Activated gamma-delta T cell treated with Interleukin-2 at 50 U/mL for 16 hours (primary cell): ENCODE measurements at places on chromosomes 2 and 18.

DNA sequence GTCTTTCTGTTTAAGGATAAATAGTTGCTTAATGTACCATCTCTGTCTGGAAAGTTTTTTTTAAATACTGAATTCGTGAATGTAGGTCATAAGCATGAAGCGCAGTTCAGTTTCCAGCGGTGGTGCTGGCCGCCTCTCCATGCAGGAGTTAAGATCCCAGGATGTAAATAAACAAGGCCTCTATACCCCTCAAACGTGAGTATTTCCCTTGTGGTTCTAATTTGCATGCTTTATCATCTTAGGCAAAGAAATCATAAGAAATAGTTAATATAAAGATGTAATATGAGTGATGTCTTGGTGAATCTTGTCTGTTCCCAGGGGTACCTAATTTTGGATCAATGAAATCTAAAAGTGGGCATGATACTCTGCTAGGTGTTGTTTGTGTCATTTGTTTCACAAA lies 1.5 kb downstream of the NDC80 start:
- DNase-seq: no peak

GRCh38 chr18:8754995-8755960 lies 49.9 kb downstream of the MTCL1 start:
- DNase-seq: peak; percentile 51

GRCh38 chr2:161135951-161136593 lies 24.2 kb upstream of the TANK start:
- DNase-seq: no peak

DNA sequence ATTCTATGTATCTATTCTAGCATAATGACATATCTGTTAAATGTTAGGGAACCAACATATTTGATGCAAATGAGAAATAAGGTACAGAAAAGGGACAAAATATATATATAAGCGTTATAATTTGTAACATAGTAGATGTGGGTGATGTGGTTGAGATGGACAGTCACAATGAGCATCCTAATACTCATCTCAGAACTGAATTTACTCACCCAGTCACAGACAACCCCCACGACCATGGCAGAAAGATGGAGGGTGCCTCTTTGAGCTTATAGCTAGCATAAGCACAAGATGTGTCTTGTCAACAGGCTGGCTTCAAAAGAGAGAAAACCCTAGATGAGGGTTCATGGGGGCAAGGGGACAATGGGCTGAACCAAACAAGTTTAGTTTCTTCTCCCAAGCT lies 9.1 kb upstream of the DSG3 start:
- DNase-seq: no peak

- DNase-seq: no peak
Observed at GRCh38 chr2:200130762-200131166, 175.4 kb downstream of the MAIP1 start.

DNA sequence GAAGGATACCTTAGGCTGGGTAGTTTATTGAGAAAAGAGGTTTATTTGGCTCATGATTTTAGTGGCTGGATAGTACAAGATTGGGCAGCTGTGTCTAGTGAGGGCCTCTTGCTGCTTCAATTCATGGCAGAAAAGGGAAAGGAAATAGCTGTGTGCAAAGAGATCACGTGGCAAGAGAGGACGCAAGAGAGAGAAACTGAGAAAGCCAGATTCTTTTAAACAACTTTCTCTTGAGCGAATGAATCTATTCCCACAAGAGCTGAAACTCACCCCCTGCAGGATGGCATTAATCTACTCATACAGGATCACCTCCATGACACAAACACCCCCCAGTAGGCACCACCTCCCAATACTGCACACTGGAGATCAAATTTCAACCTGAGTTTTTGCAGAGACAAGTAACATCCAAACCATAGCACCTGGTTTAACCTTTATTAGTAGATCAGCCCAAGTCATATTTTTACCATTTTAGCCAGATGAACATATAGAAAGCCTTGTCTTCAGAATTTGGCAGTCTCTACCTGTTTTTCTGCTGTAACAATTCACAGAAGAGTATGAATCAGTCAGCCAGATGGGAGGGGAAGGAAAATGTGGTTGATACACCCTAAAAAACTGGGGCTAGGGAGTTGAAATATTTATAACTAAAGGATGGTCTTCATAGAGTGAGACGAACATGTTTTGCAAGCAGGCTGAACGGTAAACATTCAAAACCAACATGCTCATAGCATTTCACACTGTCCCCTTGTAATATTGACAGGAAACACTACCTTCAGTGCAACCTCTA lies 73.9 kb upstream of the NCKAP5 start:
- DNase-seq: no peak

DNA sequence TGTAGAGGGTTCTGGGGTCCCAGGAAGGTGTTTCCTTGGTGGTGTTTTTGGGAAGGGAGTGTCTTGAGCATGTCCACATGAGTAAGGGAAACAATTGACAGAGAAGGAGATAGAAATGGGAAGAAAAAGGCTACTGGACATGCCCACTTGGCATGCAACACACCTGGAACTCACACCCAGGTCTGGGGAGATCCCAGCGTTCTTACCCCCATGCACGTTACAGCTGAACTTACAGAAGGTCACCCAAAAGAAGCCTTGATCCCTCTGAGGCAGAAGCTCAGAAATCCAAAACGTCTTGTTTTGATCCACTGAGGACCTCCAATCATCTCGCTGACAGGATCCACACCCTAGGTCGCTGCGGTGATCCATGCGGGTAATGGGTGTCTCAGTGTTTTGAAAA lies 142.0 kb downstream of the ZNF516 start:
- DNase-seq: no peak

- no peak for DNase-seq
Observed at GRCh38 chr2:201697899-201698298, 545 bp downstream of the MPP4 start.

- DNase-seq: no peak
Observed at GRCh38 chr2:200330351-200331060, 24.0 kb downstream of the SPATS2L start.

DNA sequence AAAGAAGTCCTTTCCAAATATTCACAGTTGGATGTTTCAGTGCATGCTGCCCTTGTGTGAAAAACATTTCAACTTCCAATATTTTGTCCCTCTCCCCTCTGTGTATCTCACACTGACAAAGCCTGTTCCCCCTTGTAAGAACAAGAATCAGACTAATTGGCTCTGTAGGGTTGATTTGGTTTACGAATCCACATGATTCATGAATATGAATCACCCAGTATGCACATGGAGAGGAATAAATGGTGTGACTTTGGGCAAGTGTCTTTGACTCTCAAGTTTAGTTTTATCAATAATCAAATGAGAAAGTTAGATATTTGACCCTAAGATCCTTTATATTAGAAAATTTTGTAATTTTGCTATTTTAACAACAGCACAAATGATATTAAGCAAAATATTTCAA lies 9.3 kb upstream of the CDH20 start:
- no peak for DNase-seq

GRCh38 chr2:101152272-101153076 lies 1.3 kb upstream of the TBC1D8 start:
- DNase-seq: no peak

DNA sequence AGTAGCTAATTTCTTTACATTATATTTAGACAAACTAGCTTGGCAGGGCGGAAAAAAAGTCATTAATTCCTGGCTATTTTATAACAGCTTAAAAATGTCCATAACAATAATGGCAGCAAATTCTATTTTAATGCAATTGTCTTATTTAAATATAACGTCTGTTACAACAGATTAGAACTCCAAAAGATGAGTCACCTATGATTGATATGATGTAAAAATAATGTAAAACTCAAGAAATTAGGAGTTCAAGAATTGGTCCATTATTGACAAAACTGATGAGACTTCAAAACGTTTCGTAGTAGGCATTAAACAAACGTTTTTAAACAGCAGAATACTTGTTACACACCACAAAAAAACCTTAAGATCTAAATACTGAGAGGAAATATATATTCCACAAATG lies 2.7 kb downstream of the XPO1 start:
- DNase-seq: no peak
